Right kidney (tissue), 9 donors: ENCODE measurements at places on chromosomes 2 and 18.

DNA sequence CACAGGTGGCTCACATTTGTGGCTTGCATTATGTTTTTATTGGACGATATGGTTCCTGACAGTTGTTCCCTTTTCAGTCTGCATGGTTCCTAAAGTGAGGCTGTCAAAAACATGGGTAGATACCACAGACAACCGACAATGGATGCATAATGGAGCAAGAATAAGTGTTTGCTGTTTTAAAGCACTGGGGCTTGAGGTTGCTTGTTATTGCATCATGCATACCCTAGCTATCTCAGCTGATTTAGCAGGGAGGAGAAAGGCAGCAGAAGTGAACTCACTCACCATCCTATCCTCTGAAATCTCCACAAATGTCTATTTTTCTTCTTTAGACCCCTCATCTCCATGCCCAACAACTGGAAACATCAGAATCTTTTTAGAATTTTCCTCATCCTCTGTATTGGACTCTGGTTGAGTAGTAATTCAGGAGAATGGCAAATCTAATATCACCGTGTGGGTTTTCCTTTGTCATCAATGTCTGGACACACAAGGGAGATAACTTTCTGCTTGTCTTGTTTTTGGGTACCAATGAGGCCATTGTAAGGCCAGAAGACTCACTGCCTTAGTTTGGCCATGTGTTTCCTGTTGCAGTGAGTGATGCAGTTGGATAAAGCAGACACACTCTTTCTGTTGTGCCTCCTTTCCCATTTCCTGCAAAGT lies 46.7 kb downstream of the FBXO48 start:
- no peak for DNase-seq

DNA sequence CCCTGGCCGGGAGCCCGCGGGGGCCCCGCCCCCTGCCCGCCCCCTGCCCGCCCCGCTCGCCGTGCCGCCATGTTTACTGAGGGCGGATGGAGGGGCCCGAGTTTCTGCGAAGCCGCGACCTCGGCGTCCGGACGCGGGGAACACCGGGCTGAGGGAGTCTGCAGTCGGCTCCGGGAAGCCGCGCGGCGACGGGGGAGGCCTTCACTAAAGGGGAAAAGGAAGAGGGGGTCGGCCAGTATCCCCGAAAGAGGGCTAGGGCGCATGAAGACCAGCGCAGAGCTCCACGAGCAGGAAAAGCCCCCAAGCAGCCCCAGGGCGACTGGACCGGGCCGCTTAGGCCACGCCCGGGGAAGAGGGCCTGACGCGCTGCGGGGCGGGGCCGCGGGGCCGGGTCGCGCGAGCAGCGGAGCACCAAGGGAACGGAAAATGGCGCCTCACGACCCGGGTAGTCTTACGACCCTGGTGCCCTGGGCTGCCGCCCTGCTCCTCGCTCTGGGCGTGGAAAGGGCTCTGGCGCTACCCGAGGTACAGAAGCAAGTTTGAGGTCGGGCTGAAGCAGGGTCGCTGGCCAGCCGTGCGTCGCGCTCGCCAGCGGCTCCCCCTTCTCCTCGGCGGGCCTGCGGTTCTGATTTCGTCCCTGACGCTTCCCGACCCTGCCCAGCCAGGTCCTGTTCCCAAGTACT lies at the start of the genes ATRAID and SLC5A6:
TSS of gene ATRAID (plus strand) at position 99 of the 683 bp plus-strand sequence. CDS start at position 427, 328 bp downstream.
TSS of gene SLC5A6 (minus strand) at position 326 of the 683 bp plus-strand sequence. CDS start 4,618 bp downstream, outside the sequence.
- DNase-seq: peak; percentile 100

DNA sequence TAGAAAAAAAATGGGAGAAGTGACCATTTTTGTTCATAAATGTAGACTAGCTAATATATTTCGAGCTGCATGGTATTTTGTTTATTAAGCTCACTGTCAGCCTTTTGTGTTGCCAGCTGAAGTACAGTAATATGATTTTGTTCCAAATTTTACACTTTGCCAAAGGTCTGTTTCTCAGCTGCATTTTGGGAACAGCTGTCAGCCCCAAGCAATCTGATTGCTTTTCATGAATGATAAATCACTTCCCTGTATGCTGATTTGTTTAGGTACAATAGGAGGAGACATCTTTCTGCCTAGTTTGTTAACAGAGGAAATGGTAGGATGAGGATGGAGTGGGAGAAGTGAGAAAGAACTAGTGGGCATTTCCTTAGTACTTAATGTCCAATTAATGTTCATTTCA lies 79.3 kb downstream of the NABP1 start:
- DNase-seq: no peak

DNA sequence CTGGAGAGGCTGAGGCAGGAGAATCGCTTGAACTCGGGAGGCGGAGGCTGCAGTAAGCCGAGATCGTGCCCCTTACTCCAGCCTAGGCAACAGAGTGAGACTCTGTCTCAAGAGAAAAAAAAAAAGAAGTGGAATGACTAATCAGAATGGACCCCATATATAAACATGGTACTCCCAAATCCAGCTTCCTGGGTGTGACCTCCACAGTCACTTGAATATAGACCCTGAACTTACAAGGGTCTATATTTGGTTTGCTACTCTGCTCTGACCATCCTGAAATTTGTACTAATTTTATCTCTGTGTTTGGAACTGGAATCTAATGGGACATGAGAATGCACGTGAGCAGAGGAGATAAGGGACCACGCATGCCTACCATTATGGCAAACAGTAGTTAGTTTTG lies 275.0 kb downstream of the TNS1 start:
- no peak for DNase-seq

GRCh38 chr2:121634354-121635307 lies 14.6 kb downstream of the CLASP1 start:
- no peak for DNase-seq

- DNase-seq: no peak
These were observed 130.7 kb downstream of the CCBE1 start for GRCh38 chr18:59566533-59566971.

GRCh38 chr2:146349334-146349733 lies 1495.5 kb upstream of the ACVR2A start:
- DNase-seq: no peak

- peak; percentile 53 for DNase-seq
These were observed 144.3 kb upstream of the MAP3K20 start for GRCh38 chr2:172931256-172931894.

- DNase-seq: no peak
These were observed 118.9 kb upstream of the TCF4 start for GRCh38 chr18:55706898-55707297.

GRCh38 chr18:55862693-55863390 lies 274.9 kb upstream of the TCF4 start:
- no peak for DNase-seq

- no peak for DNase-seq
These were observed 156.4 kb upstream of the ITGA4 start for GRCh38 chr2:181300600-181301291.

GRCh38 chr2:11056614-11057013 lies 98.7 kb upstream of the SLC66A3 start:
- DNase-seq: no peak

- DNase-seq: peak; percentile 69
These were observed 568 bp downstream of the RAB31 start for GRCh38 chr18:9708434-9709303.

- DNase-seq: no peak
These were observed 48.6 kb downstream of the GYPC start for GRCh38 chr2:126704434-126705160.

GRCh38 chr18:7303316-7304060 lies 72.6 kb downstream of the LRRC30 start:
- DNase-seq: no peak

GRCh38 chr18:68705119-68705518 lies 9.8 kb downstream of the TMX3 start:
- no peak for DNase-seq

DNA sequence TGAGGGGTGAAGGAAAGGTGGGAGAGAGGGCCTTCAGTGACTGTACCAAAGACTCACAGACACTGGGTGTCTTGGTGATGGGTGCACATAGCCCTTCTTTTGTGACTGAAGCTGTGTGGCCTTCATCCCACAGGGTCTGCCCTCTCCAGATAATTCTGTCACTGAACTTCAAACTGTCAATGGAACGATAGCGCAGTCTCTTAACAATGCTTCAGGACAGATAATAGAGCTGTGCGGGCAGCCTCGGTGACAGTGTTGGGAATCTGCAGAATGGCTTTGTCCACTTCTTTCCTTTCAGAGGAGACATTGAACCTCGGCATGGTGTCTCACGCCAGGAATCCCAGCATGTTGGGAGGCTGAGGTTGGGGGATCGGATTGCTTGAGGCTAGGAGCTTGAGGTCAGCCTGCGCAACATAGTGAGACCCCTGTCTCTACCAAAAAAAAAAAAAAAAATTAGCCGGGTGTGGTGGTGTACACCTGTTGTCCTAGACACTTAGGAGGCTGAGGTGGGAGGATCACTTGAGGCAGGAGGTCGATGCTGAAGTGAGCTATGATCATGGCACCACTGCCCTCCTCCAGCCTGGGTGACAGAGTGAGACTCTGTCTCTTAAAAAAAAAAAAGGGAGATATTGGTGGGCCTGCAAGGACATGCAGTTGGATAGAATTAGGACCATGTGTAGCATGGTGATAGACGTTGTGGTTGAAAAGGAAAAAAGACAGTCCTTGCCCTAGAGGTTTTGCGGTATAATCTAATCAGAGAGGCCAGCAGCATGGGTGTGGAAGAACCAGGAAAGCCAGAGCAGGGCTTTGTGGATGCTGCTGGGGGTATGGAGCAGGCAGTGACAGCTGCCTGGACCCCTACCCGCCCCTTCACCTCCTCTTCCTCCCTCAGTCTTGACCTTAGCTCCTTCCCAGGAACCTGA lies 91.4 kb downstream of the LDLRAD4 start:
- DNase-seq: no peak

DNA sequence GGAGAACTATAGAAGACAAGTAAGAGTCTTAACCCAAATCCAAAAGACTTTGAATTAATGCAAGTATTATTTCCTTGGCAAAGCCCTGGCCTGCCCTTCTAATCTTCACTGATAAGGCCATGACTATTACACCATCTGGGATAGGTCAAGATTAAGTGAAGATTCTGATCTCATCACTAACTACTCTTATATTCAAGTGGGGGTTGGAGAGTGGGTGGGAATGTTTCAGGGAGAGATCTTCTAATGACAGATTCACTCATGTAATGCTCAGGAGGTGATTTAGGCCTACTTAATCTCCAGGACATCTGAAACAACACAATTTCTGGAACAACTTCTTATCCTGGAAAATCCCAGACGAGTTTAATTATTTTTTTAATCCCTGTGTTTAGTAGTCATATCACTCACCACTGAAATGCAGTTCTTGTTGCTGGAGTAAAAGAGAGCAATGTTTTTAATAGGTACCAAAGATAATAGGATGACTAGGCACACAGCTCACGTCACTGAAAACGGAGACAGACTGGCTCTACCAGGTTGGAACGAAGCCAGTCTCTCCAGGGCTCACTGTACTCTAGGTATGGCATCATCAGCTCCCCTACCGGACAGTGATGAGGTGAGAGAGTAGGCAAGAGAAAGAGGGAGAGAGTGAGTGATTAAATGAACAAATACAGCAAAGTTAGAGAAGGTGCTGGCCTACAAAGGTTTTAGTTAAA lies 133.1 kb downstream of the NCKAP5 start:
- DNase-seq: no peak

GRCh38 chr2:134232868-134233727 lies 20.8 kb upstream of the MGAT5 start:
- no peak for DNase-seq

DNA sequence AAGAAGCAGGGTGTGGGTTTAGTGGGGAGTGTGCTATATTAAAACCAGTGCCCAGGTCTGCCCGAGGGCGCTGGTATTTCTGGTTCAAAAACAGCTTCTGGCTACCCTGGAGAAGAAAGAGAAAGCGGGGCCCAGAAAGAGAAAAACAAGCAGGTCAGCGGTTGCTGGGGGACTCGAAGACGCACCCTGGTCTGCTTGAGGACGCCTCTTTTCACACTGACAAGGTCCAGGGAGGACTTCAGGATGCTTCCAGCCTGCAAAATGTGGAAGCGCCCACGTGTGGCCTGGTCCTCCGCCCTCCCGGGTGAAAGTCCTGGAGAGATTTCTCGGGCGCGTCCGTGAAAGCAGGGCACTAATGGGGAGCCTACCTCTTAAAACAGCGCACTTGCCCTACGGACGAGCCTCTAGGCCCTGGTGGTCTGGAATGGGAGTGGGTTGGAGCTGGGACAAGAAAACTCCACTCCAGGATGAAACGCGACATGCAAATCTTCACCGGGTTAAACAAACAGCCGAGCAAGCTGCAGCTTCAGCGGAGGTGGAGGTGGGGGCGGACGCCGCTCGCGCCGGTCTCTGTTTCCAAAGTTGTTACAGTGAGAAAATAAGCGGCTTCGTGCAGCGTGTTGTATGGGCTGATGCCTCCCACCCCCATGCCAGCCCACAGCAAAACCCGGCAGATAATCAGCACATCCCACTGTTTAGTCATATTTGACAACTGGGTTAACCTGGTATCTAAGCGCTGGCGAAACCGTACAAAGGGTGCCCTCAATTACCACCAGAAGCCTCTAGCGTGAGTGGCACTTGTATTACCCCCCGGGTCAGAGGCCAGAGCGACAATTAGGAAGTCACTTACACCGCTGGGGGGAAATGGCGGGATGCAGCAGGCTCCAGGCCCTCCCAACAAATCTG lies 1.1 kb upstream of the SP9 start:
- DNase-seq: peak; percentile 69

DNA sequence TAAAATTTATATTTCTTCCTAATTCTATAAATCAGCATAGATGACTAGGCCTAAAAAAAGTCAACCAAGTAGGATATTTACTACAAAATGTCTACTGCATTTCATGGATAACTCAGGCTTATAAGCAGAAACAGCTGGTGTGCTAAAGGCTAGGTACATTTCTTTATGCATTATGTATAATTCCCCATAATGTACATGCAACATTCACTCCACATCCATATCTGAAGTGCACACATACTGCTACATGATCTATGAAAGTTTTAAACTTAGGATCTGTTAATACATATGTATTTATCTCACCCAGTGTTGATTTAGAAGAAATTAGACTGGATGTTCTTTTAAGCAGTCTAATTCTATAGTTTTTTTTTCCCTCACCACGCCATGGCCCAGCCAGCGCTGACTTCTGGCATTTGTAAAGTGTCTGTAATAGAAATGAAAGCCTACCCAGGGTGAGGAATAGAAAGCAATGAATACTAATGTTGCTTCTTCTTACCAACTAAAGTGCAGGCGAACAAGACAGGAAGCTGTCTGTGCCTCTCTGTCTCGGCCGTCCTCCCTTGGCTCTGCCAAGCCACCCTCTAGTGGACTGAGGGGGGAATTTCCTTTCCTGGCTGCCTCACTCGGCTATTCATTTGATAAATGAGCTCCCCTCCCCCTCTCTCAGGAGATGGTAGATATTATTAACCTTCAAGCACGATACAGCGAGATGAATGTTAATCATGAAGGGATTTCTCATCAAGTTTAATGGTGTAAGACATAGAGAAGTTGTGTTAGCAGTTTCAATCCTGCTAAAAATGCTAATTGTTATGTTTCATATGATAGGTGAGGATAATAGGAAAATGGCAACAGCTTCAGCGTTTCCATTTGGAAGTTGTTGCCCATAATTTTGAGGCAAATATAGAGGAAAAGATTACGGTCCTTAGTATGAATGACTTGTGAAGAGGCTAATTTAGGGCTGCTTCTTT lies 384.5 kb downstream of the MTX2 start:
- peak; percentile 64 for DNase-seq
